Hematopoietic multipotent progenitor cell treated with erythropoietin and hydrocortisone succinate and interleukin-3 and kit ligand, for 15 days (in vitro differentiated cells): ENCODE measurements at places on chromosomes 13 and 19.

- DNase-seq, result no peak
Observed at GRCh38 chr19:49309087-49309486, 15.9 kb downstream of the SLC6A16 start.

GRCh38 chr13:24742977-24743376, 21.0 kb upstream of the RNF17 start:
- no peak for DNase-seq

GRCh38 chr13:91200486-91200885, 147.0 kb upstream of the MIR17HG start:
- DNase-seq, result no peak

GRCh38 chr13:43961909-43962308, 82.2 kb downstream of the LACC1 start:
- DNase-seq, result no peak

DNA sequence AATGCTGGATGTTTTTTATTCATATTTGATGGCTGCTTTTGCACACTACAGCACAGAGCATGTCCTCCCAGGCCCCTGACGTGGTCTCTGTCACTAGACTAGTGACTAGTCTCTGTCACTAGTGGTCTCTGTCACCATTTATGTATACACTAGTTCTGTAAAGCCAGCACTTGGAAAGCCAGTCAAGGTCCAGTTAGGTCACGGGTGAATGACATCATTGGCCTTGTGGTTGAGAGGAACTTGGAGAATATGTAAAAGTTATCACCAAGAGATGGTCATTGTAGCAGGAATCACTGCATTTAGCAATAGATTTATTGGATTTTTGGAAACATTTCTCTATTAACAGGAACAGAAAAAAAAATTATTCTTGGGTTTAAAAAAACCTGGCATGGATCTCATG, 72.9 kb downstream of the SHISA2 start:
- DNase-seq, result no peak

GRCh38 chr19:56547535-56547934, 8.8 kb downstream of the ZFP28 start:
- no peak for DNase-seq

DNA sequence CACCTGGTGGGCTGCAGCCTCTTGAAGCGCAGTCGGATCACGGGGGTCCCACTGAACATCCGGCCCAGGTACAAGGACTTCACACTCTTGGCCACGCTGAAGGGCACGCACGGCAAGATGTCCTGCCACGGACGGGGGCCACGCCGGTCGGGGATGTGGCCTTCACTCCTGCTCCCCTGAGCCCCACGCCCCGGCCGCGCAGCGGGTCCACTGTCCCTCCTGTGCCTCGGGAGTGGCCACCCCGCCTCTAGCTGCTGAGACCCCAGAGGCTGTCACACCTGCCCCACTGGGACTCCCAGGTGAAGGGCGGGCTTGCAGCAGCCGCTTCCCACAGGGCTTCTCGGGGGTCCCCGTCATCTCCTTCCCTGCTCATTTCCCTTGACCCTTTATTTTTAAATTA, 31.2 kb downstream of the GAS6 start:
- DNase-seq, result no peak

GRCh38 chr13:113186061-113186900, 22.2 kb downstream of the PCID2 start:
- no peak for DNase-seq

GRCh38 chr19:55287361-55288079, 3.7 kb downstream of the BRSK1 start:
- DNase-seq, result no peak
